ENCODE measurements at places on chromosomes 4 and X.
A peak's percentile ranks its signal among the peaks of the same experiment; 100 is the strongest.

DNA sequence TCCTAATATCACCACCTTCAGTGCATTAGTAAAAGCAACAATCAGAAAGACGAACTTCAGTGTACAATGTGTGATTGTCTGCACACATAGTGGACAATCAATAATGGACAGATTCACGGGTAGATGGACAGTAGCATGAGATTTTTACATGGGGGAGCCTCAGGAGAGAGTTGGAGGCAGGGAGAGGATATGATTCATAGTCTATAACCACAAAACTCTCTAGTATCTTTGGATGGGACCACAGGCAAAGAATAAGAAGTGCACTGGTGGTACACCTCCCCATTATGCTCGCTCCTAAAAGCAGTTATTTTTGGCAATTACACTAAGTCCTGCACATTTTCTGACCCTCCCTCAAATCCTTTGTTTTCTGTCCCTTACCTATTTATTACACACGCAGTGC lies 624.4 kb upstream of the ACTRT1 start:
- DNase-seq = no peak

DNA sequence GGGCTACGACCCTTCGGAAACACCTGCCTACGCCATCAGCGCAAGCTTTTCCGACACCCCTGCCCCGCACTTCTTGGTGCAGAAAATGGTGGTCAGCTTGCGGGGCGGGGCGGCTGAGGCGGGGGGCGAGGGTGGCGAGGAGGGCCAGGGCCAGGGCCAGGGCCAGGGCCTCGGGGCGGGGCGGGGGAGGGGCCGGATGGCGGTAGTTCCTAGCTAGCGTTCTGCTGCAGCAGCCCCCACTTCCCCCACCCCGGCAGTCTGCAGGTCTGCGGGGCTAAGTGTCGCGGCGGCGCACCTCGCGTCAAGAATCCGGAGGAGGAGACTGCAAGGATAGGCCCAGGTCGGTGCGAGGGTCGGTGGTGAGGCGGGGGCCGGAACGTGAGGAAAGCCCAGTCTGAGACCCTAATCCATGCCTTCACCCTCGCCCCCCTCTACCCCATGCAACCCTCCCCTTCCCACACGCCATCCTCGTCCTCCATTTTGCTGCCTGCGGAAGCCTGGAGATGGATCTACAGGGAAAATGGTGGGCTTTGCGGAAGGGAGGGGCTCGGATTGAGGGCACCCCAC lies 600 bp downstream of the BEX4 start:
- peak; percentile 53 for DNase-seq

DNA sequence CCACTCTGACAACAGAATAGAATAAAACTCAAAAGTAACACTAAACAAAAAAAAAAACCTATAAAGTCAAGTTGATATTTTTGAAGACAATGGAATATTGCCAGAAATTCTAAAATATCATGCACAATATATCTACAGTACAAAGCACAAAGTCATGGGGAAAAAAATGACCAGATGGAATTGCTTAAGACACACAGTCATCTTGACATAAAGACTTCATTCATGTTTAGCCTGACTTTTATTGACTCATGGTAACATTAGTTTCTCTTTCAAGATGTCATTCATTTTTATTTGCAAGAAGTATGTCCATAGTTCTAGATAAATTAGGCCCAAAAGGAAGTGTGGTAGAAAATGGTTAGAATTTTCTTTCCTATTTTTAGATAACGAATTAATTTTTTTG lies 259.1 kb downstream of the CAMK2D start:
- DNase-seq = no peak

- DNase-seq = no peak
These were observed 187.8 kb upstream of the NUDT6 start for GRCh38 chr4:123110147-123110546.

GRCh38 chrX:71609095-71609750 lies 9.1 kb downstream of the CXCR3 start:
- no peak for DNase-seq

GRCh38 chr4:121307445-121308327 lies 73.1 kb downstream of the QRFPR start:
- peak; percentile 6 for DNase-seq

DNA sequence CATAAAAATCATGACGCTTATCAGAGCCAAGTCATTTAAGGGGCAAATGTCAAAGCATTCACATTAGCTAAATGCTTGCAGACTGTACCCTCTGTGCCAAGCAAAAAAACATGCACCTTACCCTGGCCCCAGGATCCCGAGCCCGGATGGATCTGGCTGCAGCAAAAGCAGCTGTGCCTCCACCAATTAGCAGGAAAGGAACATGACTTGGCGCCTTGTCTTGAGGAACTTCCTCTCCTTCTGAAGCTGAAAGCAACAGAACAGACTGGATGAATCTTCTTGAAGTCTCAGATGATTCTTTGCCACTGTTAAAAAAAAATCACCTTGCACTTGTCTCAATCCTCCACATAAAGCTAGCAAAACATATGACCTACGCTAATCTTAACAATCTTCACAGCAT lies 18.0 kb downstream of the AIFM1 start:
- DNase-seq = no peak

DNA sequence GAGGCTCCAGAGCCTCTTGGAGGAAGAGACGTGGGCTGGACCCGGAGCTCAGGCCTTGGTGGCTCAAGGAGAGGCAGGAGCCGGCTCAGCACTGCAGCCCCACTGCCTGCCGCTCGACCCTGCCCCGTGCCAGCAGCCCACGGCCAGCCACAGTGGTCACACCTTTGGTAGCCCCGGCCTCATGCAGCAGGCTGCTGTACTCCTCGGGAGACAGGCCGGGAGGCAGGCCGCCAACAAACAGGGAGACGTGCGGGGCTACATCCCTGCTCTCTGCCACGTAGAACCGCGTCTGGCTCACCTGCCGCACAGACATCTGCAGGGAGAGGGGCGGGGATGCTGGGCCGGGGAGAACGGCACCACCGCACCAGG lies 7.6 kb downstream of the DGKQ start:
- no peak for DNase-seq

GRCh38 chrX:96985046-96985445 lies 101.3 kb downstream of the RPA4 start:
- no peak for DNase-seq

GRCh38 chr4:81085291-81085690 lies 54.8 kb downstream of the BMP3 start:
- no peak for DNase-seq

- DNase-seq = no peak
These were observed 44.7 kb downstream of the GPRASP3 start for GRCh38 chrX:102765217-102765616.

DNA sequence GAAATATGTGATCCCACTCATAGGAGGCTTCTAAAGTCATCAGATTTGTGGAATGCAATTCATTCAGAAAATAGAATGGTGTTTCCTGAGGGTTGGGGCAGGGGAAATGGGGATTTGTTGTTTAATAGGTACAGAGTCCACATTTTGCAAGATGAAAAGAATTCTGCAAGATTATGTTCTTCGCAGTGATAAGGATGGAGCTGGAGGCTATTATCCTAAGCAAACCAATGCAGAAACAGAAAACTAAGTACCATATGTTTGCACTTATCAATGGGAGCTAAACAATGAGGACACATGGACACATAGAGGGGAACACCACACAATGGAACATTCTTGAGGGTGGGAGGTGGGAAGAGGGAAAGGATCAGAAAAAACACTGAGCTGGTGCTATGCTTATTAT lies 144.3 kb upstream of the NLGN4X start:
- no peak for DNase-seq

- no peak for DNase-seq
These were observed 346.7 kb upstream of the RASGEF1B start for GRCh38 chr4:81818385-81818920.

GRCh38 chr4:152223600-152223999 lies 312.3 kb downstream of the FBXW7 start:
- no peak for DNase-seq

GRCh38 chrX:154059729-154060245 lies 37.7 kb downstream of the MECP2 start:
- no peak for DNase-seq

DNA sequence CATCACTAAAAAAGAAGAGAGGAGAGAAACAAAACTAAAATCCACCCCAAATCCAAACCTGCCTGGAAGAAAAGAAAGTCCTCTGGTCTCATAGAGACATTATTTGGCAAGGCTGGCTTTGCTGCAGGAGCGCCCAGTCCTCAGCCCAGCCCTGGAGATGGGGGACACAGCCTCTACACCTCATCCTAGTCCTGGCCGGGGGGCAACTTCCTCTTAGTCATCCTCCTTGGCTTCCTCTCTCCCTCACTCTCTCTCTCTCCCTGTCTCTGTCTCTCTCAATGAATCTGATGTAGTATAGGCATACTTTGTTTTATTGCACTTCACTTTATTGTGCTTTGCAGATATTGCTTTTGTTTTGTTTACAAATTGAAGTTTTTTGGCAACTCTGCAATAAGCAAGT lies 55.8 kb upstream of the MAGEB10 start:
- DNase-seq = no peak

DNA sequence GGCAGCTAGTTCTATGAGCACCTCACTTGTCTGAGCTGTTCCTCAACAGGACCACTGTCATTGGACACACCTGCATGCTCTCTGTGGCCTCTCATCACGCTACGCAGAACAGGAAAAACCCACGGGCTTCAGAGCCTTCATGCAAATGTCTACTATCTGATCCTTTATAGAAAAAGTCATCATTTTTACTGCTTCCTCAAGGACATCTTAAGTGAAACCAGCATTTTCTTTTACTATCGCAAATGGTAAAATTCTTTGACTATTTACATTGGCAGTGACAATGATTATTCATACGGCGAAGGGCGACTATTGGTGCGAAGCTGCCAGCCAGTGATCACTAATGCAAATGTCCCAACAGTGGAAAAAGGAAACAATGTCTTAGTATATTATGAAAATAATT lies 147.0 kb downstream of the AFAP1 start:
- no peak for DNase-seq

- peak; percentile 15 for DNase-seq
These were observed 123.5 kb upstream of the EMCN start for GRCh38 chr4:100641336-100641735.

DNA sequence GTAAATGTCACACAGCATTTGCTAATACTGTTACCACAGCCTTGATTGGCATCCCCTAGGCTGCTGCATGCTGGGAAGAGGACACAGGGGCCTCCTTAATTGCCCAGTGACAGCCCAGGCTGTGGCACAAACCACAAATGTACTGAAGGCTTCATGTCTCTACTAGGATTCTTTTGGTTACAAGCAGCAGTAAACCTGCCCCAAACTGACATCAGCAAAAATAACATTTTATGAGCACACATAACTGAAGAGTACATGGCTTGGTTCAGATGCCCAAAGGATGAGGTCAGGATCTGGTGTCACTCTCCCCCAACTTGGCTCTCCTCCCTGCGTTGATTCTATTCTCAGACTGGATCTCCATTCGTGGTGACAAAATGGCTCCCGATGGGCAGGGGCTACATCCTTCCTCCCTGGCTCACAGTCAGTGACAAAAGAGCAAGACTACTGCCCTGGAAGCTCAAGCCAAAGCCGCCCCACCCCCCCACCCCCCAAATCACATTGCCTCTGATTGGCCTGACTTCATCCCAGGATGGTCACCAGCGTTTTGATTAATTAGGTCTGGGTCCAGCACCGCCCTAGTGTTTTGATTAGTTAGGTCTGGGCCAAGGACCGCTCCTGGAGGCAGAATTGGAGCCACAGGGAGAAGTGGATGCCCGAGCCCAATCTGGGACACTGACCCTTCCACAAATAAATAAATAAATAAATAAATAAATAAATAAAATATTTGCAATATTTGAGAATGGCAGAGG lies 180.5 kb upstream of the RBPJ start:
- DNase-seq = no peak

- no peak for DNase-seq
These were observed 110.7 kb upstream of the GALNT7 start for GRCh38 chr4:173057901-173058300.

- DNase-seq = no peak
These were observed 102.1 kb upstream of the EDNRA start for GRCh38 chr4:147378780-147379179.

GRCh38 chr4:140239311-140239710 lies 85.3 kb upstream of the MAML3 start:
- DNase-seq = peak; percentile 16

DNA sequence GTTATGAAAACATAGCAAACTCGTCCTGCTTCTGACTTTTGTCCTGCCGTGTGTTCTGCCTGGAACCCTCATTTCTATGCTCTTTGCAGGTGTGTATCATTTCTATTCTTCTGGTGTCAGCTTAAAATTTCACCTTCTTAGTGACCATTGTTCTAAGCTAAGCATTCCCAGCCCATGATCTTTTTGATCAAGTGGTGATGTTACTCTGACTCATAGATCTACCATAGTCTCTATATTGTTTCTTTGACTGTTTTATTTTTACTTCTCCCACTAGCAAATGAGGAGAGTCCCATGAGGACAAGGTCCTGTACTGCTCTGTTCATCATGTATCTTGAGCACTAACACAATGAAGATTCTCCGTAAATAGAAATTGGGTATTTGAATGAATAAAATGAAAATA lies 14.1 kb upstream of the CXCL6 start:
- DNase-seq = no peak

DNA sequence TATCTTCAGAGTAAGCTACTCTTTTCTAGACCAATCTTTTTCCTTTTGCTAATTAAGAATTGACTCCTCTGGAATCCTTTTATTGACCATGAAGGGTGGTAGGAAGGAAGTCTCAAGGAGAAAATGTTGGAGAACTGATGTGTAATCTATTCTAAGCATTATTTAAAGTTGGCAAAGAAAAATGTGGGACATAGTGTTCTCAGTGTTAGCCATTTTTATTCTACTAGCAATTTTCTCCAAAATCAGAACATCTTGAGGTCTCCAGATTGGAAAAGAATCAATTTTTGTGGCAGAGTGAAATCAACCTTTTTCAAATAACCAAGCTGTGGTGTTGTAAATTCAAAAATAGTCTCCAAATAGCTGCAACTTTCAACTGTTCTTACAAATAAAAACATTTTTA lies 18.4 kb upstream of the DMP1 start:
- no peak for DNase-seq

- no peak for DNase-seq
These were observed 921.3 kb downstream of the NLGN4X start for GRCh38 chrX:5307416-5307815.

- DNase-seq = no peak
These were observed 303.7 kb downstream of the HNRNPD start for GRCh38 chr4:82069883-82070638.

- no peak for DNase-seq
These were observed 37.2 kb downstream of the TBC1D9 start for GRCh38 chr4:140719022-140719421.

GRCh38 chr4:184382189-184382846 lies 92.0 kb downstream of the IRF2 start:
- peak; percentile 5 for DNase-seq

DNA sequence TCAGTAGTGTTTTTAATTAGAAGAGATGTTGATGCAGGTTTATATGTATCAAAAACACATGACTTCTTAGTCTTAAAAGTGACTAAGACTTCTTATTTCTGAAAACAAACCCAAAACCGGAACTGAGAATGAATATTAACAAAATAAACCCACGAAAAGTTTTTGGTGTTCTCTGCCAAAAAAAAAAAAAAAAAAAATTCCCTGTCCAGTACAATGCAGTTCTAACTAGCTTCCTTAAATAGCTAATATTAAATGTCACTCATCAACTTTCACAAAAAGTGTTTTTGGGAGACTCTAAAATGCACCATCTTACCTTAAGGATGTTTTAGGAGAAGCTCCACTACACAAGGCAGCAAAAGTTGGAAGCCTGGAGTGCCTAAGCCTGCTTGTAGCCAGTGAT lies 2.0 kb downstream of the ANKRD37 start:
- DNase-seq = no peak

Data from NCI-H1105 (cell line).